Vagina (tissue), 2 donors: ENCODE measurements at places on chromosomes 16 and 17.

- no peak for DNase-seq
These were observed 792 bp downstream of the PPP1R9B start for GRCh38 chr17:50149417-50150353.

DNA sequence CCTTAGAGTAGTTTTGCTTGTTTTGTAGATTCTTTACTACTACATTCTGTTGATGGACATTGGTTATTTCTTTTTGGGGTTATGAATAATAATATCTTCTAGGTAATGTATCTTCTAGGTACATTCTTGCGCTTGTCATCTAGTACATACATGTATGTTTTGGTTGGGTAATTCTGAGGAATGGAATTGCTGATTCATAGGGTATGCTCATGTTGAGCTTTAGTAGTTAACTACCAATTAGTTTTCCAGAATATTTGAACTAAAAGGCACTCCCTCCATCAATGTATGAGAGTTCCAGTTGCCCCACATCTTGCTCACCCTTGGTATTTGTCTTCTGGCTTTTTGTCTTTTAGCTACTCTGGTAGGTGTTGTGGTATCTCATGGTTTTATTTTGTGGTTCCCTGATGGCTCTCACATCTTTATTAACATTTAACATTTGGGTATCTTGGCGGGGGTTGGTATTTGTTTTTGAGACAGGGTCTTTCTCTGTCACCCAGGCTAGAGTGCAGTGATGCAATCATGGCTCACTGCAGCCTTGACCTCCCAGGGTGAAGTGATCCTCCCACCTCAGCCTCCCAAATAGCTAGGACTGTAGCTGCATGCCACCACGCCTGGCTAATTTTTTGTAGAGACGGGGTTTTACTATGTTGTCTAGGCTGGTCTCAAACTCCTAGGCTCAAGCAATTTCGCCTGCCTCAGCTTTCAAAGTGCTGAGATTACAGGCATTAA lies 47.1 kb downstream of the SLC6A4 start:
- DNase-seq = no peak

- no peak for DNase-seq
These were observed 52.7 kb downstream of the TMEM235 start for GRCh38 chr17:78284146-78284545.

- DNase-seq = no peak
These were observed 361.3 kb upstream of the SOX9 start for GRCh38 chr17:71759422-71760060.

DNA sequence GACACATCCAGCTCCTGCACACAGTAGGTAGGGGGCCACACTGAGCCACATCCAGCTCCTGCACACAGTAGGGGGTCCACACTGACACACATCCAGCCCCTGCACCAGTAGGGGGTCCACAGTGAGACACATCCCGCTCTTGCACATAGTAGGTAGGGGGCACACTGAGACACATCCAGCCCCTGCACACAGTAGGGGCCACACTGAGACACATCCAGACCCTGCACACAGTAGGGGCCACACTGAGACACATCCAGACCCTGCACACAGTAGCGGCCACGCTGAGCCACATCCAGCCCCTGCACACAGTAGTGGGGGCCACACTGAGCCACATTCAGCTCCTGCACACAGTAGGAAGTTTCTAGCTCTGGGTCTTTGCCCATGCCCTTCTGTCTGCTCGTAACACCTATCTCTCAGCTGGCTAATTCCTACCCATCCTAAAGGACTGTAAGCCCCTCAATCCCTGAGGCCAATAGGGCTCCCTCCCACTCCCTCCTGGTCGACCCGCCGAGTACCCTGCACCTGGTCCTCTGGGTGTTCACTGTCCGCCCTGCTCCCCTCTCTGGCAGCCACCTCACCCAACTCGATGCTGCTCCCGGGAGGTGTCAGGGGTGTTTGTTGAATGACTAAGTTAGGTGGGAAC lies 9.4 kb upstream of the ATP2A3 start:
- no peak for DNase-seq

- DNase-seq = no peak
These were observed 388.0 kb upstream of the CDH8 start for GRCh38 chr16:62424206-62424605.

GRCh38 chr17:44934745-44935105 lies 12.8 kb downstream of the KIF18B start:
- no peak for DNase-seq

- no peak for DNase-seq
These were observed 165.6 kb downstream of the RAB11FIP4 start for GRCh38 chr17:31556969-31557645.

DNA sequence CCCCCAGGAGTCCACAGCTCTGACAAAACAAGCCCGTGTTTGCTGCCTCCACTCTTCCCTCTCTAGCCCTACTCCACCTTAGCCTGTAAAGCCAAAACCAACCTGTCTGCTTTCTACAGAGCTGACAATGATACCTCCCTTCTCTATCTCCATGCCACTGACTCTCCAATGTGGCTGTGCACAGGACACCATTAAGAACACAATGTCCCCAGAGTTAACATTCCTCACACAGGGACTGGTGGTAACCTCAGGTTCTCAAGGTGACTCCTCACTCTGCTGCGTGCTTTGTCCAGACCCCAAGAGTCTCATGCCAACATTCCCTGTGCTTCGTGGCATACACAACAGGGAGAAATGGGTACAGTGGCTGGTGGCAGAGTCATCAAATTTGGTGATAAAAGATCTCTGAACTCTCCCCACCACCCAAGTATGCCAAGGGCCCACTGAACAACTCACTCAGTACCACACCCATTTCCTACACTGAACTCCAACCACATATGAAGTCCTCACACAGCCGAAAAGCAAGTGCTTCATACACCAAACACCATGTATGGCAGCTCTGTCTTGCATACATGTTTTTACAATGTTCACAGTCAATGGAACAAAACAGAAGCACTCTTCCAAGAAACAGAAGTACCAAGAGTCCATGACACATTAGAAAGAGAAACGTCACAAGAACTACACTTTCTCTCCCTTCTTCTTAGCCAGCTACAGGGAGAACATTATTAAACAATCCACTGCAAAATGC lies 21.1 kb downstream of the CSNK2A2 start:
- no peak for DNase-seq

DNA sequence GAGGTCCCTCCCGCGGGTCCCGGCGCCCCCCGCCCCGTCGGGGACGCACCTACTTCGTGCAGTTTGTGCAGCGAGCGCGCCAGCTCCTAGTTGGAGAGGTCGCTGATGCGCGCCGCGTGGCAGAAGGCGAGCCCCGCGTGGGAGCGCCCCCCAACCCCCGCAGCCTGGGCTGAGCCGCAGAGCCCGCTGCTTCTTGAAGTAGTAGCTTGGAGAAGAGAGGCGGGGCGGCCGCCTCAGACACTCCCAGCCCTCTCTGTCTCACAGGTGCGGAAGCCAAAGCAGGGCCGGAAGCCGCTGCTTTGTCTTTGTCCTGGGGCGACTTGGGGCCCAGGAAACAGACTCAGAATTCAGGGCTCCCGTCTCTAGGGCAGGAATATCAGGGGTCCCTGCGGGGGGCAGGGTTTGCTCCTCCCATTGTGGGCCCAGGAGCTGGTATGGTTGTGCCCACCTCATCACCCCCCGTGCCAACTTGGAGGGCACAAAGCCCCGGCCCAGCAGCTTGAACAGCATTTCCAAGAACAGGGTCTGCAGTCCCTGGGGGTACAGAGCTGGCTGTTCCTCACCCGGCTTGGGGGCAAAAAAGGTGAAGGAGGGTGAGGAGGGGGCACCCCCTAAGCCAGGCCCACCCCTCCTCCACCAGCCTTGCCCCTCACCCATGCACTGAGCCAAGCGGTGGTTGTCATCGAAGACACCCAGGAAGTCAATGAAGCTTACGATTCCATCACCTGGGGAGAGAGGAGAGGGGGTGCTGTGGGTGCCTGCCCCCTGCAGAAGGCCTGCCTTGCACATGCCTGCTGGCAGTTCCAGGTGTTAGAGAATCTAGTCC lies 13.5 kb downstream of the SPATA32 start:
- no peak for DNase-seq

DNA sequence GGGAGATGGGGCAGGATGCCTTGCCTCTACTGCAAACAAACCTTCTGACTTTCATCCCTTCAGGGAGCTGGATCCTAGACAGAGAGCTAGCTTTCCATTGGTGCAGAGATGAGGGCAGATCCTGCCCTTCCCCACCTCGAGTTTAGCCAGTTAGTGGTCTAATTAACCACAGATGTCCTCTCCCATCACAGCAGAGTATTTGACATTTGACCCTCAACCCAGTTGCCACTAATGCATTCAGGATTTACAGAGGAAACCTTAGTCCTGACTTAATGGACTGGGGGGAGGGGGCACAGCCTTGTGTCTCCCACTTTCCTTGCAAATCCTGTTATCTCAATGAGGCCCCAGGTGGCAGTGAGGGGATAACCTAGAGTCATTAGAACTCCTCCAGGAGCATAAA lies 10.2 kb downstream of the PIP4K2B start:
- no peak for DNase-seq

DNA sequence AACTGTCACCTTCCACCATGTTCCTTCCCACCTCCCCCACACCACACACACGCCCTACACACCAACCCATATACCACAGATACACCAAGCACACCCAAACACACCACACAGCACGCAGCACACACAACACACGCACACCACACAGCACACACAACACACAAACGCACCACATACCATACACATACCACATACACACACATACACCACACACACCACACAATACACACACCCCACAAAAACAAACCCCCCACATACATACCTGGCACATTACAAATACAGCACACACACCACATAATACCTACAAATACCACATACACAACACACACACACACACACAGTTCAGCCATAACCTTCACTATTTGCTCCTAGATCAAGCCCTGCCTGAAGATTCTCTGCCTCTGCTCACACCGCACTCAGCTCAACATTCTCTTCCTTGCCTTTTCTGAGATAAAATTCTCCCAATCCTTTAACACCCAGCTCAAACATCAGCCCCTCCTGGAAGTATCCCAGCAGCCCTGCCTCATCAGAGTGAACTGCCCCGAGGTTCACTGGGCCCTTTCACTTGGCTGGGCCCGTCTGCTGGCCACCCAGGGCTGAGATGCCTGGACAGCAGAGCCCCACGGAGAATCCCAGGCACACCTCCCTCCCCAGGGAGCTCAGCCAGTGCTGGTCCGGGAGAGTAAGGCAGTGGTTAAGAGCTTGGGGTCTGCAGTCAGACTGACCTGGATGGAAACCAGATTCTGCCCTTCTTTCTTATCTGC lies 31.9 kb upstream of the CPNE2 start:
- DNase-seq = no peak

DNA sequence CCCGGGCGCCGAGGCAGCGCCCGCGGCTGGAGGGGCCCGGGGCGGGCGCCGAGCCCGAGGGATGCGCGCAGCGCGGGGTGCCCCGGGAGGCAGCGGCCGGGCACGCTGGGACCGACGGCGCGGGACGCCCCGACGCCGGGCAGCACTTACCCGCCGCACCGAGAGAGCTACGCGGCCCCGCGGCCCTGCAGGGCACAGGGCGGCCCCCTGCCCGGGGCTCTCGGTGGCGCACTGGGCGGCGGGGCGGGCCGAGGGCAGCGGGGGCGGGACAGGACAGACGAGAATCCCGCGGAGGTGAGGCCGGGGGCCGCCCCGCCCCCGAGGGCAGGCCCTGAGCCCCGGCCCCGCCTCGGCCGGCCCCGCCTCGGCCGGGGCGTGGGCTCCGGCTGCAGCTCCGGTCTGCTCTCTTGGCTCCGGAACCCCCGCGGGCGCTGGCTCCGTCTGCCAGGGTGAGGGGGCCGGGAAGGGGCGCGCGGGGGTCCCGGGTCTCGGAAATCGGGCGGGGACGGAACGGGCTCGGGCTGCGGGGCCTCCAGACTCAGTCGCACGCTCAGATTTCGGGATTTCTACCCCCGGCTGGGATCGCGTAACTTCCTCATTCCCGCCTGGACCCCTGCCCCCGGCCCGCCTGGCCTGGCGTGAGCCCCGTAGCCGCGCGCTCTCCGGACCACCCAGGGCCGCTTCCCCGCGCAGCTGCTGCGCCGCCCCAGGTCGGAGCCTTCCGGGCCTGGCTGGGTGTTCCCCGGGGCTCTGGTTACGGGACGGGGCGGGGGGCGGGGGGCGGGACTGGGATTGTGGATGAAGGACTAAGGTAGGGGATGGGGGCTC lies at the start of gene PLD2:
Gene PLD2, plus strand, starts transcription at position 376 of the 828 bp plus-strand sequence. CDS start 621 bp downstream, outside the sequence.
- DNase-seq = no peak

DNA sequence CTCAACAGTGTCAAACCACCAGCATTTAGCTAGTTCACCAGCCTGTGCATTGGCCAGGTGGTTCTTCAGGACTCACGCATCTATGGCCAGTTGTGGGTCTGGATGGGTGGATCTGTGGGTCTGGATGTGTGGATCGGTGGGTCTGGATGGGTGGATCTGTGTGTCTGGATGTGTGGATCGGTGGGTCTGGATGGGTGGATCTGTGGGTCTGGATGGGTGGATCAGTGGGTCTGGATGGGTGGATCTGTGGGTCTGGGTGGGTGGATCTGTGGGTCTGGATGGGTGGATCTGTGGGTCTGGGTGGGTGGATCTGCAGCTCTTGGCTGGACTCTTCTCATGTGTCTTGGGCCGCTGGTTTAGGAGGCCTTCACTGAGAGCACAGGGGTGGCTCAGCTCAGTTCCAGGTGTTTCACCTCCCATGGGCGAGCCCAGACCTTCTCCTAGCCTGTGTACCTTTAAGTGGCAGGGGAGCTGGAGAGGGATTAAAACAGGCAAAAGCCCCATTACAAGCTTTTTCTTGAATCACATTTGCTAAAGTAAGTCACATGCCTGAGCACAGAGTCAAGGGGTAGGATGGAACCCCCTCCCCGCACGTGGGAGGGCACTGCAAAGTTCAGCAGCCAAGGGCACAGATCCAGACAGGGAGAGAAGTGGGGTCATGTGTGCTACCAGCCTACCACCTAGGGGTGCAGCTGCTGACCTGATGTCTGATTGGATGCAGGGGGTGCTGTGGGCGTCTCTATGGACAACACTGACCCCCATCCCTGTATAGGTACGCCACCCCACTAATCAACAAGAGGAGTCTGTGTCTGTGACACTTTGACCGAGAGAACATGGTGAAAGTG lies 3.4 kb upstream of the NUBP1 start:
- no peak for DNase-seq

DNA sequence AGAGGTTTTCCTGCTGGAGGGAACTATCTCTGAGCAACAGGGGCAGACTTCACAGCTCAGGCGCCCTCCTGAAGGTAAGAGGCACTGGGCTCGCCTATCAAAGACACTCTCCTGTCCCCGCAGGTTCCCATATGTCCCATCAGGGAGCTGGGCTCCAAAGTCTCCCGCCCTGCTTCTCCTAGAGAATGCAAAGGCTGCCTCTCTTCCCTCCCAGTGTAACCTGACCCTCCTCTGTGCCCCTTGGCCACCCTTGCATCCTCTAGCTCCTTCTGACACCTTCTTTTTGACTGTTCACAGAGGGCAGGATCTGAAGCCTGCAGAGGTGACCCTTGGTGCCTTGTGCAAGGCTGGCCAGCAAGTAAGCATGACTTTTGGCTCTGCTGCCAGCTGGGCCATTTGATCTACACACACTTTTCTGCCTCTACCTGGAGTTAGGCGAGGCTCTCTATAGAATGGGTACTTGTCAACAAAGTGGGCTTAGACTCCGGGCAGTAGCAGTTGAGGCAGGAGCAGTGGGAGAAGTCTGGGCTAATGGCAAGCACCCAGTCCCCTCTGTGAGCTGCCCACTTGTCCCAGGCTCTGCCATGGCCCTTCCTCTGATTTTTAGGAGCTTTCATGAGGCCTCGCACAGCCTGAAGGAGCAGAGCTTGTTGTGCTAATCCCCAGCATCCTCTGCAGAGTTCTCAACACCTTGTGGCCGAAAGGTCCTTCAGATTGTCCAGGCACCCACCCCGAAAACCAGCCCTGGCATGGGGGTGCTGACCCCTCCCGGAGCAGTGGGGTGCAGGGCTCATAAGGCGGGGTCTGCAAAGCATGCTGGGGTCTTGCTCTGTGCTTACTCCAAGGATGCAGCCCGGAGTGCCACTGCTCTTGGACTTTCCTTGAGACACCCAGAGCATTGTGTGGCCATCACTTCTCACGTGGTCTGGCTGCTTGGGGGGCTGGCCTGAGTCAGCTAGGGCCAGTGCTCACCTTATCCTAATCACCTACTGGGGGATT lies 122.9 kb downstream of the METRNL start:
- DNase-seq = no peak
